ENCODE measurements at places on chromosomes 16 and 17.

DNA sequence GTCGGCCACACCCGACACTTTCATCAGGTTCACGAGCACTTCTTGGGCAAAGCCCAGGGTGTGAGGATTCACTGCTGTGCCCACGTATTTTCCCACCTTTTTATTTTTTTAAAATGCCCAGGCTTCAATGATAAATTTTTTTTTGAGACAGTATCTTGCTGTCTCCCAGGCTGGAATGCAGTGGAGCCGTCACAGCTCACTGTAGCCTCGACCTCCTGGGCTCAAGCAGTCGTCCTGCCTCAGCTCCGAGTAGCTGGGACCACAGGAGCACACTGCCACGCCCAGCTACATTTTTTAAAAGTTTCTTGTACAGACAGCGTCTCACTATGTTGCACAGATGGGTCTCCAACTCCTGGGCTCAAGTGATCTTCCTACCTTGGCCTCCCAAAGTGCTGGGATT, 17.8 kb downstream of the UTS2R start:
- no peak for DNase-seq

- DNase-seq, result no peak
Observed at GRCh38 chr17:45013021-45013997, 38.1 kb downstream of the DCAKD start.

GRCh38 chr17:36131931-36132330, 28.3 kb downstream of the CCL4 start:
- DNase-seq, result no peak

- DNase-seq, result no peak
Observed at GRCh38 chr17:45127207-45127547, 5.1 kb downstream of the PLCD3 start.

GRCh38 chr17:56715613-56716357, 117.9 kb downstream of the C17orf67 start:
- peak; percentile 44 for DNase-seq

DNA sequence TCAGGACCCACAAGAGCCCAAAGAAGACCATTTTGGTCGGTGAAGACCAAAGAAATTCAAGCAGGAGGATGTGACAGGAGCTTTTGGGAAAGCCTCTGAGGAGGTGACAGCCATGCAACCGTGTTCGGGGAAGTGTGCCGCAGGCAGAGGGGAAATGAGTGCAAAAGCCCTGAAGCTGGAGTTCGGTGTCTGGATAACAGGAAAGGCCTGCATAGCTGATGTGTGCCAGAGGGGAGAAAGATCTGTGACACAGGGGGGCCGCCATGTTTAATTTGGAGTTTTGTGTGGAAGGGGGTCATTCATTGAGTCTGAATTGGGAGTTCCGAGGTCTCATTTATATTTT, 870 bp upstream of the ZC3H7A start:
- DNase-seq, result no peak

DNA sequence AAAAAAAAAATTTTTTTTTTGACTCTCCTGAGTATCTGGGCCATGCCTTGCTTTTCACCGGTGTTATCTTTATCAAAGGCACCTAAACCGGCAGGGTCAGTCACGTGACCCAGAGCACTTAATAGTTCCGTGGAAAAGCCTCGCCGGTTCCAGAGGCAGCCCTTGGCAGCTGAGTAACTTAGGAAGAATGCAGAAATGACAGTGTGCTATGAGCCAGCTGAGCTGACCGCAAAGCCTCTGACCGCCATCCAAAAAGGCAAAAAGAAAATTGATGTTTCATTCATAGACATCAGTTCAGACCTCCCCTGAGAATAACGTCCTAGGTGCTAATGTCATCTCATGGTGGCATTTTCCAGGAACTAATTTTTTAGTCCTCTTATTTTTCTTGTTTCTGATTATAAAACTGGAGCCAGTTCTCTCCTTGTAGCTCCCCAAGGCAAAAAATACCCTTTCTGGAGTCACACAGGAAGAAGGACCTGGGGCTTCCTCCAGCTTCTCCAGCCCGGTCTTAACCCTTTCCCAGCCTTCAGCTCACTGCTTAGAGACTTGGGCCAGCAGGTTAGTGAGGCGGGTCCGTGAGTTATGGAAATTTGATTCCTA, 122.6 kb downstream of the SOCS1 start:
- DNase-seq, result no peak

GRCh38 chr17:74962622-74963394, 9.8 kb downstream of the HID1 start:
- DNase-seq, result no peak

DNA sequence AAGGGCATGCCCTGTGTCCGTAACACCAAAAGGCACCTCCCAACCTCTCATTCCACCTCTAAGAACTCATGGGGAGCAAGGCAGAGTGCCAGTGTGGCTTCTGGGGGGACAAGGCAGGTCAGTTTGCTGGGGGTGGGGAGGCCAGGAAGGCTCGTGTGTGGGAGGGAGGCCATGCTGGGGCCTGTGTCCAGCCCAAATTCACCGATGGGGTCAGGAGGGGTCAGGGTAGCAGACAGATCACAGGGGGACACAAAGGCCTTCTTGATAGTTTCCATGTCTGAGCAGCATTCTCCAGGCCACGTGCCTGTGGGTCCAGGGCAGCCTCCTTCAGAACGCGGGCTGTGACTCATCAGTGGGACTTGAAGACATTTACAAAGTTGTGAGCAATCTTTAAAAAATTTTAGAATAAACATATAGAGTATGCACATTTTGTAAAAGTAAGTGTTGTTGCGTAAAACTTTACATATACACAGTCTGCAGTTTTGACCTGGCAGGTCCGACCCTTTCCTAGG, 20.9 kb downstream of the SPACA3 start:
- DNase-seq, result no peak

DNA sequence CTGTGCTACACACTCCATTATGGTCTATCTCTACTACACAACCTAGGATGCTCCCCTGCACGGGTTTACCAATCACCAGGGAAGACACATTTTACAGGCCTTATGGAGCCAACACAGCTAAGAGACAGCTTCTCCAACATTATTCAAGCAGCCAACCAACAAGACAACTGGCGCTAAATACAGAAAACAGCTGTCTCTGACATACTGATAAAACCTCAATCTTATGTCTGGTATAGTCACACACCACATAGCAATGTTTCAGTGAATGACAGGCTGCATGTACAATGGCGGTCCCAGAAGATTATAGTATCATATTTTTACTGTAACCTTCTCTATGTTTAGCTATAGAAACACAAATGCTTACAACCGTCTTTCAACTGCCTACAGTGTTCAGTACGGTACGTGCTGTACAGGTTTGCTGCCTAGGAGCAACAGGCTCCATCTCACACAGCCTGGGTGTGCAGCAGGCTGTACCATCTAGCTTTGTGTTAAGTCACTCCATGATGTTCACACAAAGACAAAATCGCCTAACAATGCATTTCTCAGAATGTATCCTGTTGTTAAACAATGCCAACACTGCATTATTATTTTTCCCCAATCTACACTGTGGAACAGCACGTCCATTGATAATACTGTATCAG, 10.9 kb downstream of the USP22 start:
- DNase-seq, result no peak

DNA sequence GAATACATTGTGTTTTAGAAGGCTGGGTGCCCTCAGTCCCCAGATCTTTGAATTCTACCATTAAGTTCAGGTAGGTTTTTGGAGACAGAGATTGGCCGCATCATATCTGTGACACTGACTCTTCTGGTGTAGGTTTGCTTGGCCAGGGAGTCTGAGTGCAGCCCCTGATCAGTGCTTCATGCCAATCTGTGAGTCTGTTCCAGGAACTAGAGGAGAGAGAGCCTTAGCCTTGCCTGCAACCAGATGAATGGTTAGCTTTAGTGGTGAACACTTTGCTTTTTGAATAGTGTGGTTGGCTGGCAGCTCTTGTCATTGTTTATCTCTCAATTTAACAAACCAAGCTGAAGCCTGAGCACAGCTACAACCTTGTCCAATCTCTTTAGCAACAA, 87.8 kb downstream of the PLXDC1 start:
- DNase-seq, result no peak

DNA sequence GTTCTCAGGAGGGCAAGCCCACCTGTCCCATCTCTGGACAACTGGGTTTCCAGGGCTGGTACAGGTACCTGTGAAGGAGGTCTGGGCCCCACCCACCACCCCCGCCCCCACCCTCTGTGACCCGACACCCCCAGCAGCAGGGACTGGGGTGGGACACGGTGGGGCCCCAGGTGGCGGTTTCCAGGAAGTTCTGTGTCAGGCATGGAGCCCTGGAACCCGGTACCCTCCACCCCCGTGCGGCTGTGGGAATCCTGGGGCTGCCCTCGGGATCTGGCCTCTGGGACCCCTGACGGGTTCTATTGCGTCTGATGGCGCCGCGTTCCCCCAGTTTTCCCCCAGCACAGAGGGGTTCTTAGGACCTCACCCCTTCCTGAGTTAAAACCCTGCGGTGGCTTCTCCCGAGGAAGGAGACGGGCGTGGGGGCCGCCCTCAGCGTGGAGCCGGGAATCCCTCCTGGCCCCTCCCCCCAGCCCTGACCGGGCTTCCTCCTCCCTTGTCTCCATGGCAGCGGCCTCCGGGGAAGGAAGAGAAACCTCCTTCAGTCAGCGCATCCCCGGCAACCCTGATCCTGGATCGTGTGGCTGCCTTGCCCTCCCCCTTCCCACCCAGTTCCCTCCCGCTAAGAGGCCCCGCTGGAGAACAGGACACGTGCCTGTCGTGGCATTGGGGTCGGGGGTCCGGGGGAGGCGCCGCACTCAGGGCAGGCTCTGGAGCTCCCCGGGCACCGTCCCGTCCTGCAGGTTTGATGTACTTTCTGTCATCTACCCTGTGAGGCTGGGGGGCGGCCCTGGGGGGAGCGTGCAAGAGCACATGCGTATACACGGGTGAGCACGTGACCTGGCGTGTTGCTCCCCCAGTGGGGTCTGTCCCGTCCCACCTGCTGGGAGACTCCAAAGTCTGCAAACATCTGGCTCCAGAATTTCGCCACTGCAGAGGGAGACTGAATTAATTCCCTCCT, 30.3 kb downstream of the CACNA1H start:
- peak; percentile 51 for DNase-seq

- DNase-seq, result no peak
Observed at GRCh38 chr17:33986566-33986965, 268.5 kb upstream of the CCL2 start.

DNA sequence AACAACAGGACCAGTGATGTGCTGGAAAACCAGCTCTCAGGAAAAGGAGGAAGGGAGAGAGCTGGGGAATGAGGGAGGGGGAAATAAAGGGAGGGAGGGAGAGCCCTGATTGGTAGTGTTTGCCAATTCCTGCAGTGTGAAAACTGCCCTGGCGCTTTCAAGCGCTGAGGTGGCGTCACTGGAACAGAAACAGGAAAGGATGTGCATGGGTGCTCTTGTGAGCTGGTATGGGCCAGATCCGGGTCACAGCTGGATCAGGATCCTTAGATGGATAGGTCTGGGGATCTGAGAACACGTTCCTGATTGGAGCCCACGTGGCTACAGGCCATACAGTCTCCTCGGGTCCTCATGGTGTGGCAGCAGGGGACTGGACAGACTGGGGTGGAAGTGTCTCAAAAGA, 16.7 kb upstream of the MLKL start:
- DNase-seq, result no peak

DNA sequence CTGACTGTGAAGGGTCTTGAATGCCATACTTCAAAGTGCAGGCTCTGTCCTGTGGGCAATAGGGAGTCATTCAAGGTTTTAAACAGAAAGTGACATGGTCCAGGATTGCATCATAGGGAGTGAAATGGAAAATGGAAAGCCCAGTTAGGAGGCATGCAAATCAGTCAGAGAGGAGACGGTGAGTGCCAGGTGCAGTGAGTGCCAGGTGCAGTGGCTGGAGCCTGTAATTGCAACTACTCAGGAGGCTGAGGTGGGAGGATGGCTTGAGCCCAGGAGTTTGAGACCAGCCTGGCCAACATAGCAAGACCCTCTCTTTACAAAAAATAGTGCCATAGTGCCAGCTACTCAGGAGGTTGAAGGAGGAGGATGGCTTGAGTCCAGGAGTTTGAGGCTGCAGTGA, 35.2 kb upstream of the SIAH1 start:
- DNase-seq, result peak; percentile 49

- DNase-seq, result no peak
Observed at GRCh38 chr17:40350689-40351358, 13.7 kb downstream of the GJD3 start.

DNA sequence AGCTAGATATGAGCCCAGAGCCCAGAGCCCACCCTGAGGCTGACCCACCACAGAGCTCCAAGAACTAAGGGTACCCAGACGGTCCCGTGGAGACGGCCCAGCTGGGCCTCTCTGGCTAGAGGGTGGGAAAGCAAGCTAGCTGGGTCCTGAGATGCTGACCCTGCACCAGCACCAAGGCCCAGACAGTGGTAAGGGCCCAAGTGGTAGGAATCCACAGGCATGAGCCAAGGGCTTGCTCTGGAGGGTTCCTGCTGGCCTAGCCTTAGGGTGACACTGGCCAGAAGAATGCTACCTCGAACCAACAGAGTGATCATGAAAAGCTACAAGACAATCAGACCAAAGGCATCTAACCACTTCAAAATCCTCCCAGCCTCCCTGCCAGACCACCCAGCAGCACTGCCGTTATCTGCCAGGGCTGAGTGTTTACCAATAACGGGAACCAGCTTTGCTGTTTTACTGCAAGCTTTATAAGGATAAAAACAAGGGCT, 13.2 kb downstream of the HIC1 start:
- no peak for DNase-seq

DNA sequence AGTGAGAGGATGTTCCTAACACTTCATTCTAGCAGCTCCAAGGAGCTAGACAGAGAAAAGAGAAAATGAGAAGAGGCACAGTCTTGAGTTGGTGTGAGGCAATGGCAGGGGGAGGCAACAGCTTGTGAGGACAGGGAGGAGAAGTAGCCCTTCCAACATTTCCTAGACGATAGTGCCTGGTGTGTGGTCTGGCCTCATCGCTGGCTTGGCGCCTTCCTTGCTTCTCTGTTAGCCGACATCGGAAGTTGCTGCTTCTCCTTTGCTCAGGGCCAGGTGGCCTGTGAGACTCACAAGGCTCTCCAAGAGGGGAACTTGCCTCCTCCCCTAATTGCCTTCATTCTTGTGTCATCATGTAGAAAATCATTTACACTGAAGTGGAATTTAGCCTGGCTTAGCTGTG, 208.7 kb downstream of the MAP2K4 start:
- no peak for DNase-seq

- DNase-seq, result no peak
Observed at GRCh38 chr16:1992704-1993317, 3.0 kb downstream of the SYNGR3 start.

- DNase-seq, result no peak
Observed at GRCh38 chr16:25542306-25542705, 149.5 kb upstream of the HS3ST4 start.

DNA sequence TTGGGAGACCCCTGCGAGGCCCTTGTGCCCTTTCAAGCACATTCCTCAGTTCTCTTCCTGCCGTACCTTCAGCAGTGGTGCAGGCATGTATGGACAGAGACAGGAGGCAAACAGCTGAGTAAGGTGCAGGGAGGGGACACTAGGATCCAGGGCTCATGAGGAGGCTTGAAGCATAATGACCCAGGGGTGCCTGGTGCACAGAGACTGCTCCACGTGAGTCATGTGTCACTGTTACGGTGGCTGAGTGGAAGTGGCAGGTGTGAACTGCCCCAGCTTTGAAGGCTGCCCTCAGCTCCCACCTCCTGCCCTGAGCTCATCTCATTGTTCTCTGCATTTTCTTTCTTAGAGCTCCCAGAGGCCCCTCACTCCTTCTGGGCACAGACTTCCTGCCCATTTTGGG, 124.8 kb downstream of the NTN1 start:
- DNase-seq, result no peak

GRCh38 chr17:3539881-3540540, 17.6 kb downstream of the TRPV3 start:
- DNase-seq, result no peak

GRCh38 chr17:32116937-32117336, 25.4 kb upstream of the RHOT1 start:
- no peak for DNase-seq

- no peak for DNase-seq
Observed at GRCh38 chr17:70414300-70414699, 245.0 kb downstream of the KCNJ2 start.

- no peak for DNase-seq
Observed at GRCh38 chr17:78396441-78397337, 18.2 kb downstream of the PGS1 start.
